Hypothalamus (tissue), 51 donors: ENCODE measurements at places on chromosomes 5 and 9.

- DNase-seq = no peak
Observed at GRCh38 chr5:167797933-167798332, 493.5 kb upstream of the WWC1 start.

DNA sequence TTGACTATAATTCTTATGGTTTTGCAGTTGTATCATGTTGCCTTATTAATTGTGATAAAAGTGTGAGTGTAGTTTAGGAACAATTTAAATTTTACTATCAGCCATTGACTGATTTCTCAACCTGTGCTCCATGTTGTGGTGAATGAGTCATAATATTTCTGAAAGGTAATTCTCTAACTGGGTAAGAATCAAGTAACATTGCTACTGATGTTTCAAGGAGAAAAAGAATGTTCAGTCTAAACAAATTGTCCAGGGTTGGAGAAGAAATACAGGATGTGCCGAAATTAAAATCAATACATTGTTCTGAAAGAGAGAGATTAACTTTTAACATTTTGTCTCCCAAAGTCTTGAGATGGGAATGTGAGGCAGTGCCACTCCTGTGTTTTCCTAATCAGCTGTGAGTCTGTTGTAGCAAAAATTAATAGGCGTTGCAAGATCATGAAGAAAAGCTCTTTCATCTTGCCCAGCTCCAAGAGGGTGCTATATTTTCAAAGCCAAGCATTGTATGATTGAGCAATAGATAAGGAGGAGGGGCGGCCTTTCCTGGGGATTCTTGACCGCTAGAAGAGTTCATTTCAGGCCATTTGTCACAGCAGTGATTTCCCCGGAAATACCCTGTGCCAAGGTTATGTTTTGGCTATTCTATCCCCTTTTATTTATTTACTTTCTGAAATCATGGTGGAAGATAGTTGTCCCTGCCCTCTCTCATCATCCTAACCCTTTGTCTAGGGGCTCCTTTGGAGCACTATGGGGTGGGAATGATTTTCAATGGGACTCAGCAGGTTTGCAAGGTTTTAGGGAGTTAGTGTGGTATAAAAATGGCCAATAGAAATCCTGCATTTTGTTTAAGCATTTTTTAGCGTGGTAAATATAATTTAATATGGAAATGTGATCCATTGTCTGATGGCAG lies 151.6 kb downstream of the FOCAD start:
- no peak for DNase-seq

GRCh38 chr5:178551059-178551458 lies 39.1 kb downstream of the COL23A1 start:
- DNase-seq = no peak

DNA sequence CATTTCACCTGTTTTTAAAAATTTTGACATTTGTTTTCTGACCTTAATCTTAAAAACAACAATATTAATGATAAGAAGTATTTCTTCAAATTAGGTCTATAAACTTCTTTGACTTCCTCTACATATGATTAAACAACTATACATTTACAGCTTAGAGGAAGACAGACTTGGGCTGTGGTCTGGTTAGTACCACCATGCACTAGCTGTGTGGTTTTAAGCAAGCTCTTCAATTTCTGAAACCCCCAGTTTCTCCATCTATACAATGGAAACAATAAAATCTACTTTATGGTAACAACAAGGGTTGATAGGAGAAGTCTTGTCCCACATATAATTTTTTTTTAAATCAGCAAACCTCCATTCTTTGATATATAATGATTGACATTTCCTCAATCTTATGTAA lies 15.7 kb downstream of the ANKDD1B start:
- DNase-seq = no peak

DNA sequence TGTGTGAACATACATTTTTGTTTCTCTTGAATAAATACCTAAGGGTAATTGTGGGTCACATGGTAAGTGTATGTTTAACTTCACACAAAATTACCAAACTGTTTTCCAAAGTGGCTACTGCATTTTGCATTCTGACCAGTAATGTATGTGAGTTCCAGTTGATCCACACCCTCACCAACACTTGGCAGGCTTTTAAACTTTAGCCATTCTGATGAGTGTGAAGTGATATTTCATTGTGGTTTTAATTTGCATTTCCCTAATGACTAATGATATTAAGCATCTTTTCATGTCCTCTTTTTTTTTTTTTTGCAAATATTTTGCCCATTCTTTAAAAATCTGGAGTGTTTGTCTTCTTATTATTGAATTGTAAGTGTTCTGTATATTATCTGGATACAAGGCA lies 53.5 kb upstream of the MAST4 start:
- DNase-seq = no peak

DNA sequence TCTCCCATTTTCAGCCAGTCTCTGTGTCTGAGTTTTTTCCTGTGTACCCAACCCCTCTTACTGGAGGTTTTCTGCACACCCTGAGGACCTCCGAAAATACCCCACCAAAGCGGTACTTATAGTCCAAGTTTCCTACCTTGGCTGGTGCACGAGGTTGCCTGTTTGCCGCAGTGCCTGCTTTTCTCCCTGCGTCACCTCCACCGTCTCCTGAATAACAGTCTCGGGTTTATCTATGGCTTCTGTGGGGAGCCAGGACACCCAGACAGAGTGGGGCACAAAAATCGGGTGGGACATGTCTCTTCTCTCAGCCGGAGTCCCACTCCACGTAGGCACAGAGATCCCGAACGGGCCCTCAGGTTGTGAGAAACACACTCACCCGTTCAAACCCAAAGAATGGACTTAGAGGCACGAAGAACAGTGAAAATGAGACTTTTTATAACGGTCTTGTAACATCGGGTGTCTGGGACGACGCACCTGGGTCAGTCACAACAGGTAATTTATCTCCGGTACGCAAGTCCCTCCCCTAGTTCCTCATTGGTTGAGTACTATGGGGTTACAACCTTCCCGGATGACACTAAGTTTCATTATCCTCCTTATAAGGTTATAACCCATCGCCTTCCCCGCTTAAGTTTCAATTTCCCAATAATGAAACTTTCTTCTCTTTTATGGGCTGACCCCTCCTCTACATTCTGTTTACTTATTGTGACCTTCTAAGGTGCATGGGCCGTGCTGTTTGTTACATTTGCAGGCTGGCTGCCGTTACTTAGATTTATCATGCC lies 970.2 kb upstream of the COX7C start:
- no peak for DNase-seq

DNA sequence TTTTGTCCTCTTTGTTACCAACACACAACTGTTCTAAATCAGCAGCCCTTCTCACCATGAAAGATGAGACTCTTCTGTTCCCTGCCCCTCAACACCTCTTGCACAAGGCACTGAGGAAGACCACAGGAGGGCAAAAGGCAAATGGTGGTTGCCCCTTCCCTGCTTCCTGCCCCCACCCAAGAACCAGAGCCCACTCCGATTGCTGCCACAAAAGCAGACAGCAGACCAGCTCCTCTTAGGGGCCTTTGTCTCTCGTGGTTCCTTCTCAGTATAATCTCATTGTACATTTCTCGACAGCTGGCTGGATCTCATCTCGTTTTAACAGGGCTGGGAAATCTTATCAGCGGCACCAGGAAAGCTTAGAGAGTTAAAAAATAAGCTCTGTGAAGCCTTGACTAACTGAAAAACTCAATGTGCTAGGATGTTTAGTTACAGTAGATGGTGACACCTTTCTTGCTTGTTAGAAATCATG lies 1.1 kb downstream of the MVB12B start:
- DNase-seq = no peak

DNA sequence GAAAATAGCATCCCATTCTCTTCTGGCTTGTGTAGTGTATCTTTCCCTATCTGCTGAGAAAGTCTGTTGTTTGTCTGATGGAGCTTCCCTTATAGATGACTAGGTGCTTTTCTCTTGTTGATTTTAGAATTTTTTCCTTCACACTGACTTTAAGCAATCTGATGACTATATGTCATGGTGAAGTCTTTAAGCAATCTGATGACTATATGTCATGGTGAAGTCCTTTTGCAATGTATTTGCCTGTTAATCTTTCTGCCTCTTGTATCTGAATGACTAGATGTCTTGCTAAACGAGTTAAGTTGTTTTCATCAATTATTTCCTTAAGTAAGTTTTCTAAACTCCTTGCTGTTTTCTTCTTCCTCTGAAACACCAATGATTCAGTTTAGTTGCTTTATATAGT lies 80.5 kb downstream of the RNF130 start:
- DNase-seq = no peak

DNA sequence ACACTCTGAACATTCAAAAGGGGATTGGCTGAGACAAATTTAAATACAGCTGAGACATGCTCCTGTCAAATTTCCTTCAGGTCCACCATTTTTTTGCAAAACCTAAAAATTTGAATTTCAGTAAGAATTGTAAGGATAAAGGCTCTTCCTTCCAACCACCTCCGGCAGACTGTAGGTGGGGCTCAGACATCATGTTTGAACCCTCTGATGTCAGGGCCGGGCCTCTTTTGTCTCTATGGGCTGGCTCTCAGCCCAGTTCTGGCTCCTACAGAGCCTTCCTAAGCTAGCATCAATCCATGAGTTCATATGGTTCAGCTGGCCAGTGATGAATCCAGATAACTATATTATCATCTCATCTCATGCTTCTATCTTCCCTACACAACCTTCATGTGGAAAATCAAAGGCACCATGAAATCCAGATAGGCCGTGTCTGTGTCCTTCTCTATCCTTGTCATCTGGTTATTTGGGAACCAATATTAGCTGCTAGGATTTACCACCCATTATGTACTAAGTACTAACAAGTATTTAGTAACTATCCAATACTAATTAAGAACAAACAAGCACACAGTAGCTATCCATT lies 44.2 kb downstream of the NIPSNAP3B start:
- no peak for DNase-seq

- no peak for DNase-seq
Observed at GRCh38 chr9:133752739-133753446, 14.7 kb upstream of the SARDH start.

GRCh38 chr5:118628660-118629354 lies 359.5 kb downstream of the DTWD2 start:
- DNase-seq = no peak

- DNase-seq = no peak
Observed at GRCh38 chr9:94859891-94860290, 133.4 kb downstream of the AOPEP start.

DNA sequence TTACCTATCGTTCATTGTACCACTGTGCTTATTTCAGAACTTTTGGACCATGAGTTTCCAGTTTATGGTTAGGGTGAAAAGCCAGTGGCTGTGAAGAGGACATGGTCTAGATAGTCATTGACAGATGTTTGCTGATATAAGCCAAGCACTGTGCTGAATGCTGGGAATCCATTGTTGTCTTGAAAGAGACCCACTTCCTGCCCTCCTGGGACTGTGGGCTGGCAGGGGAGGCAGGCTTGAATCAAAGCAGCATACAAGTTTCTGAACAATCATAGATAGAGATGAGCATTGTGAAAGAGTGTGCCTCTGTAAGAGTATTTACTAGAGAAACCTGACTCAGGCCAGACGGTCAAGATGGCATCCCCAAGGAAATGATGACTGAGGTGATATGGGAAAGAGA lies 73.4 kb downstream of the NMUR2 start:
- no peak for DNase-seq
